CD4-positive, alpha-beta memory T cell (primary cell): ENCODE measurements at places on chromosomes 4 and X. TPM values are rescaled to one million over a fixed set of nuclear protein-coding genes. Genes with fewer than 3 reads are reported as not detected.

The FAM236D gene
- not detected for total RNA-seq

The SPANXA2 gene
- total RNA-seq: not detected

The TLR7 gene
- not detected for total RNA-seq

The FHL1 gene
- 32.3 TPM for total RNA-seq

The HMGB2 gene
- total RNA-seq: 110 TPM

The RHOXF1 gene
- 2.1 TPM for total RNA-seq

The PDE6B gene
- 15.4 TPM for total RNA-seq

The STARD8 gene
- total RNA-seq: 0.86 TPM

The SPATA4 gene
- total RNA-seq: not detected

The OPN1MW3 gene
- not detected for total RNA-seq

The RBMXL3 gene
- total RNA-seq: not detected

DNA sequence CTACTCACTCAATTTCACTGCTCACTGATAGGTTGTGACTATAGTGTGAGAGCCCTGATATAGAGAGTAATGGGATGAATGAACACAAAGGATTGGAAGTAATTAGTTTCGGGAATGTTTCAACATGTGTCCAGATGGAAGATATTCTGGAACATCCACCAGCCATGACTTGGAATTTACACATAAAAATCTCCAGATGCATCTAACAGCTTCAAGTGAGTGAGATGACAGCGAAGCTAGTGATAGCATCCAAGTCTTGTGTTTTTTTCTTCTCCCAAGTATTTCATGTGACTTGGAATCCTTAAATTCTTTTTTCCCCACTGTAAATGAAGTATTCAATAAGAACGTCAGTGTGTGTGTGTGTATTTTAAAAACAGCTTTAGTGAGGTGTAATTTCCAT lies 82.1 kb downstream of the CLDN34 start:
- DNase-seq: no peak

DNA sequence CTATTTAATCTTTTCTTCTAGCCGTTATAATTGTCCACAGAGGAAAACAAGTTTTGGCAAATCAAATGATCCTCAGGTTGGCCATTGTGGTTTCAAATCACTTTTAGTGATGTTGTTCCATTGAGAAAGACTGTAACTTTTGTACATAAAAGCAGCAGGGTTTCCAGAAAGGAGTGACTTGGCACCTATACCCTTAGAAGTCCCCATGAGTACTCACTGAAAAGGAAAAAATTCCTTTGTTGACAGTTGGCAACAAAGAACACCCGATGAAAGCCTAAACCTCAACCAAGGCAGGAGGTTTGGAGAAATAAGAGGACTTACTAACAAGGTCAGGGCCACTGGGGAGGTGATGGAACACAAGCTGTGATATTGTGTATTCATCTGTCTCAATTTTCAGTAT lies 474.4 kb downstream of the RAPGEF2 start:
- DNase-seq: no peak

- DNase-seq: no peak
These were observed 79.4 kb downstream of the NLGN4X start for GRCh38 chrX:6149060-6149872.

DNA sequence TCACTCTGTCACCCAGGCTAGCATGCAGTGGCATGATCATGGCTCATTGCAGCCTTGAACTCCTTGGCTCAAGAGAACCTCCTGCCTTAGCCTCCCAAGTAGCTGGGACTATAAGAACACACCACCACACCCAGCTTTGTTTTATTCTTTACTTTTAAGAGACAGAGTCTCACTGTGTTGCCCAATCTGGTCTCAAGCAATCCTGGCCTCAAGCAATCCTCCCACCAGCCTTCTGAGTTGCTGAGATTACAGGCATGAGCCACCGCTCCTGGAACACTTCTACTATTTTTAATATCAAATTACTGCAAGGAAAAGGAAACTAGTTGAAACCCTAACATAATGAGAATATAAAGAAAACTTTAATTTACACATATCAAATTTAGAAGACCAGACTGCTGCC lies 85.4 kb downstream of the FAM13A start:
- no peak for DNase-seq

DNA sequence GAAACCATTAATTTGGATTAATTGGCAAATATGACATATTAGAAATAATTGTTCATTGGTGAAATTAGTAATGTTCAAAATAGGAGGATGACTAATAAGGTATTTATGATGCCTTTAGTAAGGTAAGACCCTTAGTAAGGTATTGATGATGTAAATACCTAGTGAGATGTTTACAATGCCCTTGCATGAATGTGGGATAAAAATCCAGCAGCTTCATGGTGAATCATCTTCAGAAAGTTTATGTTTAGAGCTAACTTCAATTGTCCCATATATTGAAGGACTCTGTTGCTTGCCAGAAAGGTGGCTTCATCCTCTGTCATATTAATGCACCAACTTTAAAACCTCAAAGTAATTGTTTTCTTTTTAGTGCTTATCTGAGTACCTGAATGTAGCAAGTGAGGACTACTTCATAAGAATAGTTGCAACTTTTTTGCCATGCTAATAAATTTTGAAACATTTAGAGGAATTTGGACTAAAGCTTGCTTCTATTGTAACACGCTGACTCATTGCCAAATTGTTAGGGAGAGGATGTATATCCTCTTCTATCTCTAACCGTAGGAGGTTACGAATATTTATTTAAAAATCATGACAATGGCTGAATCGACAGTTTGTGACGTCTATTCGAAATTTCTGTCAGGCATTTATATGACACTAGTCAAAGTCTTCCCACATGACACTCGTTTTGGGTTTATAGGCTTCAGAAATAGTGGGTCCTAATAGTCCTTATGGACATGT lies 174.1 kb upstream of the HS3ST1 start:
- DNase-seq: no peak

GRCh38 chr4:53653484-53654053 lies 62.3 kb upstream of the LNX1 start:
- DNase-seq: no peak

DNA sequence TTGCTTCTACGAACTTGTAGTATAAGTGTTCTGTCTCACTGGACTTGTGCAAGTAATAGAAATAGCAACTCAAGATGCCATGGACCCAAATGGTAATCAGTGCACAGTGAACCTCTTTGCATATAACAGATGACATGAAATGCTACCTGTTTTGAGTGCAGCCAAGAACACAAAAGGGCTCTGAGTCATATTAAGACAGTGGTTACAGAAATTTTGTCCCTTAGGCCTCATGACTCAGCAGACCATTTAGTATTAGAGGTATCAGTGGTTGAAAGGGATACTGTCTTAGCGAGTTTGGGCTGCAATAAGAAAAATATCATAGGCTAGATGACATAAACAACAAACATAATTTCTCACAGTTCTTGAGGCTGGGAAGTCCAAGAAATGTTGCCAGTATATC lies 502.9 kb upstream of the PCDH10 start:
- no peak for DNase-seq

GRCh38 chr4:184362396-184362795 lies 112.0 kb downstream of the IRF2 start:
- DNase-seq: no peak
